ENCODE measurements at places on chromosomes 4 and X. TPM values are rescaled to one million over a fixed set of nuclear protein-coding genes. Genes with fewer than 3 reads are reported as not detected.

GRCh38 chr4:6527259-6527658 lies 47.7 kb upstream of the MAN2B2 start:
- DNase-seq, result no peak

Gene CCSER1
- polyA plus RNA-seq, result 22.4 TPM

Gene CYTL1
- polyA plus RNA-seq, result 8.9 TPM

DNA sequence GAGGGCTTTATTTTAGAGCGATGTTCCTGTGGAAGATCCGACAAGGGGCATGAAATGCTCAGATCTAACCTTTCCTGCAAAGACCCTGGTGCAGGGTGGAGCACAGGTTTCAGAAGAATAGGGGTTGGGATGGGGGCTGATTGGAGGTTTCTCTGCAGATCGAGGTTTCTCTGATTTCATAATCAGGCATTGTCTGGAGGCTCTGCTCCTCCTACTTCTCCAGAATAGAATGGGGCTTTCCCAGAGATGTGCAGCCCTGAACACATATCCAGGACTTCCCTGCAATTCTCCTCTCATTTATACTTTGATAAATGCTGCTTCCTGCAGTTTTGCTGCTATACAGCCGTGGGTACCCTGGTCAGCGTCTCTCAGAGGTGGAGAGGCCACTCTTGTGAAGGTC lies 397.6 kb upstream of the BOD1L1 start:
- DNase-seq, result no peak

GRCh38 chr4:185744488-185744862 lies 67.5 kb downstream of the SORBS2 start:
- DNase-seq, result no peak
